Stimulated activated CD4-positive, alpha-beta T cell treated with anti-CD3 and anti-CD28 coated beads, Interleukin-4, amount 100 ng/mL, for 1 hour (primary cell): ENCODE measurements at places on chromosomes 4 and X.
A peak's percentile ranks its signal among the peaks of the same experiment; 100 is the strongest.

- DNase-seq, result no peak
Measured at GRCh38 chr4:34412911-34413310, 1831.4 kb downstream of the ARAP2 start.

DNA sequence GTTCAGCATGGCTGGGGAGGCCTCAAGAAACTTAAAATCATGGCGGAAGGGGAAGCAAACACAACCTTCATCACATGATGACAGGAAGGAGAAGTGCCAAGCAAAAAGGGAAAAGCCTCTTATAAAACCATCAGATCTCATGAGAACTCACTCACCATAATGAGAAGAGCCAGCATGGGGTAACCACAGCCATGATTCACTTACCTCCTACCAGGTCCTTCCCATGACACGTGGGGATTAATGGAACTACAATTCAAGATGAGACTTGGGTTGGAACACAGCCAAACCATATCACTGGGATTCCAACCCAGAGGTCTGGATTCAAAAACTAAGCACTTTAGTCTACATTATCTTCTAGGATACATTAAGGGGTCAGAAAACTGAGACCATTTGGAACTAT is 609.6 kb upstream of the SPANXN1 start:
- no peak for DNase-seq

- DNase-seq, result no peak
Measured at GRCh38 chr4:149836546-149836945, 20.9 kb upstream of the IQCM start.

DNA sequence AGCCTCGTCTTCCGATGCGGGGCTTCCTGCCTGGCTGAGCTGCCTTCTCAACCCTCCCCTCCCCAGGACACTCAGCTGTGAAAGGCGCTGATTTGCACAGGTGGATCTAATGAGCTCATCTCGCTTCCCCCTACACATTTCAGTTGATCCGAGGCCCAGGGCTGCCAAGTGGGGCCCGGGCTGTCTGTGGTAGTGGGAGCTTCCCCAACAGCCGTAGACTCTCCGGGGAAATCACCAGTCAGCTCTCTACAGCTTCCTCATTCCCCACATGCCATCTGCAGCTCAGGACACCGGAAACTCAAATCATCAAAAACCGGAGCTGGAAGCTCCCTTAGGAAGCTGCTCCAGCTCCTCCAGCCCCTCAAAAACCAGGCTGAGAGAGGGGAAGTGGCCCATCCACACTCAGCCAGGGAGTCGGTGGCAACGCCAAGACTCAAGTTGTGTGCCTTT is 56.2 kb downstream of the SMIM20 start:
- no peak for DNase-seq

- no peak for DNase-seq
Measured at GRCh38 chrX:42106556-42106955, 183.2 kb upstream of the CASK start.

DNA sequence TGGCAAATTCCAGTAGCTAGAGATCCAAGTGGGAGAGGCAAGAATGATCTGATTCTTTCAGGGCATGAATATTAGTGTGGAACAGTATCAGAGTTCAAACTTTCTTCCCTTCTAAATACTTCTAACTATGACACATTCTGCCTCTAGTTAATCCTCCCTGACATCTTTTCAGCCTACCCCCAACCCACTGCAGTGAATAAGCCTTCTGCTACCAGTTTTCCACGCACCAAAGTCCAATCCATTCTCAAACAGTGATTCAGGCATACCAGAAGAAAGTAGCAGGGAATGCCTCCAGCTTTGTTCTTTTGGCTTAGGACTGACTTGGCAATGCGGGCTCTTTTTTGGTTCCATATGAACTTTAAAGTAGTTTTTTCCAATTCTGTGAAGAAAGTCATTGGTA is 155.4 kb upstream of the FTHL17 start:
- no peak for DNase-seq

GRCh38 chrX:123108513-123109427 is 75.3 kb upstream of the GRIA3 start:
- no peak for DNase-seq

DNA sequence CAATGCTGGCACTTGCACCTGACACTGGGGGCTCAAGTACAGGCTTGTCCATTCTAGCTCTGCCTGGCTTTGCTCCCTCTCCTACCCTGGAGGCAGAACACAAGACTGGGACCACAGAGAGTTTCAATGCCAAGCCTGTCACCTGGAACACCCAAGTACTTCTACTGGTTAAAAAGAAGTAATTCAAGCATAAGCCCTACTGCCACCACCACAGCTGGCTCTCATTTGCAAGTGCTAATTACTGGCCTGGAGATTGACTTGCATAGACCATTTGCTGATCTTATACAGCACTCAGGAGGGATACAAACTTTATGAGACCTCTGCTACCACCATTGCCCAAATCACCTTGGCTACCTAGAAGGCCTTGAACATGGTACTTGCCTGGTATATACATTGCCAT is 1550.9 kb downstream of the C4orf33 start:
- DNase-seq, result no peak

- DNase-seq, result peak; percentile 12
Measured at GRCh38 chr4:184163813-184164212, 53.9 kb downstream of the ENPP6 start.

- DNase-seq, result no peak
Measured at GRCh38 chr4:41967392-41967791, 14.2 kb upstream of the DCAF4L1 start.

DNA sequence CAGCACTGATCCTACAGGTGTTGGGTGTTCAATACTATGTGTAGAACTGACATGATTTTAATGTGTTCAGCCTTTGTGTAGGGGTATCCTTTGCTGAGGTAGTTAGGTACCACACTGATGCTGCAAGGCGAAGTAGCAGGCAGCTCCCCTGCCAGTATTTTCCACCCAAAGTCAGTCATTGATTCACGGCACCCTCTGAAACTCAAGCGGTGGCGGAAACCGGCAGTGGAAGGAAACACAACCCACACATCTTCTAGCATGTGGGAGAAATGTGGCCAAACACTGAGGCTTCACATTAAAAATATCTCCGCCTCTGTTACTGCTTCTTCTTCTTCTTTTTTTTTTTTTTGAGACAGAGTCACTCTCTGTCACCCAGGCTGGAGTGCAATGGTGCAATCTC is 126.3 kb downstream of the AASDH start:
- DNase-seq, result peak; percentile 48

DNA sequence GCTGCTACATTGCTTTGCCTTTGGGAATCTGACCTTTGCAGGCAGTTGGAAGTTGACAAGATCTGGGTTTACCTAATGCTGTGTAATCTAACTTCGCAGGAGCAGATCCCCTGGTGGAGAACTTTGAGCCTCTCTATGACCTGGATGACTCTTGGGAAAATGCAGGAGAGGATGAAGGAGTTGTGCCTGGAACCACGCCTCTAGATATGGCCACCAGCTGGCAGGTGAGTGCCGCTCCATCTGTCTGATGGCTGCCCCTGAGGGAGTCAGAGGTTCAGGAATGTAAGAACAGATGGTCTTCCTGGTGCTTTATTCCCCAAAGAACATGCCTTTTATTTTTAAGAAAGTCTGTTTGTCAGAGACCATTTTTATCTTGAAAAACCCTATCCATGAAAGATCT is 109.3 kb downstream of the NFKB1 start:
- no peak for DNase-seq

DNA sequence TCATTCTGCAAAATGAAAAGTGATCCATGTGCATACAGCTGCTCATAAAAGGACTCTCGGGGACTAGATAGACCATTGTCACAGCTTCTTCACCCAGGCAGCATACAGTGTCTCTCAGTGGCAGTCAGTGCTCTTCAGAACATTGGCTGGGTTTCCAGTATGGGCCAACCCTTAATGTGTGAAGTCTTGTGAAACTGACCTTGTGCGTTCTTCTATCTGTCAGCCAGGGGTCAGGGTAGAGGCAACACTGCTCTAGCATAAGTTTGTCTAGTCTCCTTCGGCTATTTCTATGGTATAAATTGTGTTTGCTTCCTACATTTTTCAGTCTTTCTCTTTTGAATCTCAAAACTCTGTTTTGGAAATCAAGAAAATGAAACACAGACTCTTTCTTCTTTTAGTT is 37.0 kb upstream of the SMIM31 start:
- no peak for DNase-seq

DNA sequence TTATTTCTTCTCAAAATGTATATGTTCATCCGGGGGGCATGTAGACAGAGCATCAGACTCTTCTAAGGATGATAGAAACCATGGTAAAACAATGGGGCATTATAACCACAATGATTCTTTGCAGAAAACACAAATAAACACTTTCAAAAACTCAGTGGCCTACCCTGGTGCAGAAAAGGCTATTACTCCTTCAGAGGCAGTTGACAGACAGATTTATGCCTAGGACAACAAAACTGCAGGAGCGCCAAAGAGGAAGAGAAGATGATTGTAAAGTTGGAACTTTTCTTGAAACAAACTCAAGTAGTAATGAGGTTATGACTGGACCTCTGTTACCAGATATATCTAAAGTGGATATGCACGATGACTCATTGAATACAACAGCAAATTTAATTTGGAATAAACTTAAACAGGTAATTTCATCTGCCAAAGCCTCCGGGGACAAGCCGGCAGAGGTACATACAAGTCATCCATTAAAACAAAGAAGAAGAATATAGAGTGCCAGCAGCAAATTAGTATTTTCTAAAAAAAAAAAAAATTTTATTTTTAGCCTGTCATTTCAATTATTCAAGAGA is 1068.4 kb upstream of the INTU start:
- no peak for DNase-seq

DNA sequence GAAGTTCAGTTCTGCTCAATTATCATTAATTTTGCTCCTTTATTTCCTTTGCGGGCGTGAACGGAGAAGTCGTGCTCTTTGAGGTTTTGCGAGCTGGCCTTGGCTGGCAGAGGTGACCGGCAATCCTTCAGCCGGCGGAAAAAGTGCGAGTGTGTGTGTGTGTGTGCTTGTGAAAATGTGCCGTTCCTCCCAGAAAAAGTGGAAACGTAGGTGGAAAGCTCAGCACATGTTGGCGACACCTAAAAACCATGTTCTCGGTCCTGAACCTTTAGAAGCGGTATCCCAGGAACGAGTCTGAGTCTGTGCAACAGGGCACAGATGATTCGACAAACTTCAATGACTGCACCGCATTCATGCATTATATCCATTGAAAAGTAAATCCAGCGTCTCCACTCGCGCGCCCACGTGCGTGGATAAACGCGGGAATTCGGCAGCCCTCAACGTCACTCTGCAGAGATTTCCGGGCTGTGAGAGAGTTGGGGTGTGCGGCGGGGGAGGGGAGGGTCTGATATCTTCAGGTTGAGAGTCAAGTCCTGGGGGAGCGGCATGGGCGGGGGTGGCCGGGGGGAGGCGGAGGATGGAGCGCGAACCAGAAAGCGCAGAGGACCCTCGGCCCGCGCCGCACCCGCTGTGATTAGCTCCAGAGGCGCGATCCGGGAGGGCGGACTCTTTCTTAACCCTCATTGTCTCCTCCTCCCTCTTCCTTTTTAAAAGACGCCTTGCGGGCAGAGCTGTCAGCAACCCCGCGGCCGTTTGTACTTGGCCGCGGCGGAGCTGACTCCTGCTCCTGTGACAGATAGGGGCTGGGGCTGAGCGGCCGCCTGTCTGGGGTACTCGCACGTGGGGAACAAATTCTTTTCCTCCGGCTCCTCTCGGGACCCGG is at the start of gene SHISA3:
Gene SHISA3 (plus strand): TSS at position 737 of the 883 bp plus-strand sequence. CDS start 569 bp downstream, outside the sequence.
- DNase-seq, result no peak

DNA sequence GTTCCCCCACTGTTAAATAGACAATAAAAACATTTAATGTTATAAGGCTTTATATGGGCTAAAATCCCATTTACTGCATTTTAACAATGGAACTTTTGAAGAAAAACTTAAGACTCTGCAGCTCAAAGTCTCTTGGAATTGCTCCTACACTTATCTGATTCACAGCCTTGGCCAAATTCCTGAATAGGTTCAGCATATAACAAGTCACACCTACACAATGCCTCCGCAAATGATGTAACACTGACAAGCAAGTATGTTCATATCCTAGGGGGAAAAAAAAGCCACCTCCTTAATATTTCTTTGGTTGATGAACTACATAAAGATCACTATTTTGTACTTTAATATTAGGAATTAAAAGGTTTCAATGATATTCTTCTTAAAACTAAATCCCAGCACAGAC is 34.5 kb downstream of the RPS6KA6 start:
- DNase-seq, result no peak

- DNase-seq, result no peak
Measured at GRCh38 chr4:103424853-103425252, 226.7 kb upstream of the CENPE start.

DNA sequence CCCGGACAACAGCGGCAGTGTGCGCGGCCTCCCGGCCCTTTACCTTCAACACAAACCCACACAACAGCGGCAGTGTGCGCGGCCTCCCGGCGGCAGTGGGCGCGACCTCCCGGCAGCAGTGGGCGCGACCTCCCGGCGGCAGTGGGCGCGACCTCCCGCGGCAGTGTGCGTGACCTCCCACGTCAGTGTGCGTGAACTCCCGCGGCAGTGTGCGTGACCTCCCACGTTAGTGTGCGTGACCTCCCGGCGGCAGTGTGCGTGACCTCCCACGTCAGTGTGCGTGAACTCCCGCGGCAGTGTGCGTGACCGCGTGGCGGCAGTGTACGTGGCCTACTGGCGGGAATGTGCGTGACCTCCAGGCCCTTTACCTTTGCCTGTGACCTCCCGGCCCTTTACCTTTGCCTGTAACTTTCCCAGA is 576.6 kb upstream of the FRG1 start:
- DNase-seq, result no peak

DNA sequence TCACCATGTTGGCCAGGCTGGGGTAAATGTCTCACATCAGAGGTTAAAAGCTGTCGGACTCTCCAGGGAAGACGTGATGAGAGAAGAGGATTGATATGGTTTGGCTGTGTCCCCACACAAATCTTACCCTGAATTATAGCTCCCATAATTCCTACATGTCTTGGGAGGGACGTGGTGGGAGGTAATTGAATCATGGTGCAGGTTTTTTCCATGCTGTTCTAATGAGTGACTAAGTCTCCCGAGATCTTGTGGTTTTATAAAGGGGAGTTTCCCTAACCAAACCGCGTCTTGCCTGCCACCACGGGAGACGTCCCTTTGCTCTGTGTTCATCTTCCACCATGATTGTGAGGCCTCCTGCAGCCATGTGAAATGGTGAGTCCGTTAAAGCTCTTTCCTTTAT is 64.4 kb downstream of the ASMT start:
- DNase-seq, result no peak
